ENCODE measurements at places on chromosomes 6 and 20.

DNA sequence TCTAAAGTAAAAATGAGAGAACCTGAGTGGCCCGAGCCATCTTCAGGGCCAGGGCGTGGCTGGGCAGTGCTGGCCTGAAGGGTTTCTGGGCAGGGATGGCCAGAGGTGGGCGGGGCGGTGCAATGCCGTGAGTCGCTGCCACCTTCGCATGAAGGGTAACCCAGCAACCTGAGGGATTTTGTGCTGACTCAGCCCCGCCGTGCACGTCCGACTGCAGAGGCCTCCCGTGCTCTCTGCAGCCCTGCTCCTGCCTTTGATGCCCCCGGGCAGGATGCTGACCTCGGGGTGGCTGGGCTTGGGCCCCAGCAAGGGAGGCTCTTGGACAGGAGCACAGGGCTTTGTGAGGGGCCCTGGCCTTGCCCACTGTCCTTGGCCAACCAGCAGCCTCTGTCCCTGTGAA is 81.7 kb upstream of the GATA5 start:
- DNase-seq = no peak

DNA sequence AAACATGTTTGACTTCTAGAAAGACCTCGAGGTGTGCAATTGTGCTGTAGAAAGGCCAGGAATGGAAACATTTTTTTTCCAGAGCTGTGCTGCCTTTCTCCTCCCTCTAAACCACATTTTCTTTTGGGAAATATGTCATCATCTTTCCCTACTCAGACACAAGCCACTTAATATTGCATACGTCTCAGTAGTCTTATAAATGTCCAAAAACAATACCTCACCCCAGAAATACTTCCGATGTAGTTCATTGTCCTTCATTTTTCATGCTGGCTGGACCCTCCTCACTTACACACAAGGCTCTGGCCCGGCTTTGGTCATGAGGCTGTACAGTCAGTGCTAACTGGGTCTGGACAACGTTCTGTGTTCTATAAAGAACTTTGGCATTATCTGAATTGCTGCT is 126.4 kb downstream of the SCML4 start:
- no peak for DNase-seq

GRCh38 chr6:8342241-8342819 is 93.0 kb downstream of the SLC35B3 start:
- DNase-seq = no peak

- no peak for DNase-seq
Measured at GRCh38 chr20:15318682-15319081, 981.3 kb upstream of the FLRT3 start.

GRCh38 chr6:35392773-35393672 is 50.7 kb downstream of the PPARD start:
- DNase-seq = no peak

- no peak for DNase-seq
Measured at GRCh38 chr6:56499095-56499494, 143.6 kb downstream of the DST start.

DNA sequence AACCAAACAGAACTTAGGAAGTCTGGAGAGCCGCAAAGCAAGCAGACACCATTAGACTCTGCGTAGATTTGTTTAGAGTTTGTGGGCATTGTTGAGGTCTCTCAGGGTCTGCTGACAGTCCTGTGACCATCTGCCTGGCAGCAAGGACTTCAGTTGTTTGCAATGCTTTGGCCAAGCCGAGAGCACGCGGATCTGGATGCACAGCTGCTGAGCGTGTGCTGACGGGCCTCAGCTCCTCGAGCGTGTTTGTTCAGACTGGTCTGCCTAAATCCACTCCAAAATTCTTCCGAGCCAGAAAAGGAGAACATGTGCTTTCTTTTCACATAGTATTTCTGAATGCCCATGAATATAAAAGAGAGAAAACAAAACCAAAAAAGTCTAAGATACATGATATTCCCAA is 159.0 kb downstream of the ZNF217 start:
- DNase-seq = no peak
